ENCODE measurements at places on chromosomes 5 and 9.

DNA sequence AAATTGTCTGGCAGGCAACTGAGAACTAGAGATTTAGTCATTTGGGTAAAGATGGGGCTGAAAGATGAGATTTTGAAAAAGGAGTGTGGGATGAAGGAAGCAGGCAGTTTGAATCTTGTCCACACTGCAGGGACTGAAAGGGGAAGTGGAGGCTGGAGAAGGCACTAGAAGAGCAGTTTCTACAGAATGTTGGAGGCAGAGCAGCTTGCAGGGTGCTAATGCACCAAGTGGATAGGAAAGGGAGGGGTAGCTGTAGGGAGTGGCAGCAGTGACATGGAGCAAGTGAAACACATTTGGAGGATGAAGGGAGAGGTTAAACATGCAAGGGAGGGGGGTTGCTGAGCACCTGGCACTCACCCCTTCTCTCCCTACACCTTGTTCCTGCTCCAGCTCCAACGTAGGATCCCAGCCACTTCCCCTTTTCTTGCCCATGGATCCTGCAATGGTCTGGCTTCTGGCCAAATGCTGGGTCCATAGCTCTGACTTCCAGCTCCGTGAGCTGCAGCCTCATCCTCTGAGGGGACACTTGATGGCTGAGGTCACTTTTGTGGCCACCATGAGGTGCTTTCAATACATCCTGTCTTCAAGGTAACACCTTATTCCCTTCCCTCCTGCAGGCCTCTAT lies 30.0 kb upstream of the FGD3 start:
- DNase-seq: no peak

DNA sequence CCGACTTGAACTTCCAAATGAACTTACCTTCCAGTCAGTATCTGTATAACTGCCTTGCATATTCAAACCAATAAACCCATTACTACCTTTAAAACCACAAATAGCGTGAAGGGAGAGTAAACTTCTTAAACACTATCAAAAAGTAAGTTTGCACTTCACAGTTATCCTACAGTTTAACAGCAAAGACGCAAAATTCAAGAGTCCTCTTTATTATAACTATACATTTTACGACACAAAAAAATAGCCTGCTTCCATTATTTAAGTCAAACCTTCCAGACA lies 1.8 kb downstream of the PTBP3 start:
- no peak for DNase-seq

- no peak for DNase-seq
Measured at GRCh38 chr5:137231540-137231939, 267.6 kb downstream of the SPOCK1 start.

DNA sequence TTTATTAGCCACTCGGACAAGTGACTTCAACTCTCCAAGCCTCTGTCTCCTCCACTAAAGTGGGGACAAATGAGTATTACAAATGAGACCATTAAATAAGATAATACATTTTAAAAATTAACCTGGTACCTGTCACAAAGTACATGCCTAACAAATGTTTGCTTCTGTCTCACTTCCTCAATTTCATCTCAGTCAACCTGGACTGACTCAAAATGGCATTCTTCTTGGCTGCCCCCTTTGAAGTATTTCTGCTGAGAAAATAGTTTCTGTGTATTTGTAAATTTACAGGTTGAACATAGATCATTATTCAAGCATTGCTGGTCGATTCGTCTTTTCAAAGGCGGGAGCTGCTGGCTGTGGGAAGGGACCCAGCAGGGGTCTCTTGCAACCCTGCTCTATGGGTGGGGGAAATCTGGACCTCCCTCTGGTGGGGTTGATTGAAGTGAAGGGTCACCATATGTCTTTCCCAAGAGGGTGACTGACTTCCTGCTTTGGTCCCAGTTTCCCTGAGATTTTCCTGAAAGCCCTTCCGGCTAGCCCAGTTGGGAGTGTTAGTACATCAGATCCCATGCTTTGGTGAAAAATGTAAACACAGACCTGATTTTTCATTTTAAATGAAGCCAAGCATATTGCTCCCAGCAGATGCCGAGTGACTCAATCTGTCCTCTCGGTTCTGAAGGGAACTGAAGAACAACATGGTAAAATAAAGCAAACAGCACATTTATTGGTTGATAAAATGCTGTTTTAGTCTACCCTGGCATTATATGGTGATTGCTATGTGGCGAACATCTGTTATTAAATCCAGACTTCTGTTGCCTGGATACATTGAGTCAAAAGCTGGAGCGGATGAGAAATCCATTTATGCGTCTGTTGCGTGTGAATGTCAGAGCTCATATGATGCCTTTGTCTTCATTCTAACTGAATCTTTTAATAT lies 73.0 kb downstream of the KCNIP1 start:
- DNase-seq: no peak

GRCh38 chr9:72649127-72649442 lies 127.7 kb downstream of the TMC1 start:
- no peak for DNase-seq

- no peak for DNase-seq
Measured at GRCh38 chr5:98041661-98042060, 731.8 kb upstream of the RGMB start.

DNA sequence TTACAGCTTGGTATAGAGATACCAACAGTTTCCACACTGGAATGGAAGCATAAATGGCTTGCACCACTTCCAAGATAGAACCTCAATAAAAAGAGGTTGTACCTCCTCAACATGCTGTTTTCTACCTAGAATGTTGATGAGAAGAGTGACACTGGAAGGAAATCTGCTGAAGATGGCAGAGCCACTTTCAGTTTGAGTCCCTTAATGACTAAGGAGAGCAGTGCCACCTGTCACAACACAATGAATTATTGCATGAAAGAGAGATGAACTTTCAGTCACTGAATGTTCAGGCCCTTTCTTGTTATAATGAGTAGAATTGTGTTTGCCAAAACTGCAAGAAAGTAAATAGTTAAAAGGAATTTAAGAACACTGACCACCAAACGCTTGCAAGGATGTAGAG lies 958.5 kb downstream of the DTWD2 start:
- no peak for DNase-seq

GRCh38 chr5:14879393-14879792 lies 7.8 kb upstream of the ANKH start:
- DNase-seq: no peak

DNA sequence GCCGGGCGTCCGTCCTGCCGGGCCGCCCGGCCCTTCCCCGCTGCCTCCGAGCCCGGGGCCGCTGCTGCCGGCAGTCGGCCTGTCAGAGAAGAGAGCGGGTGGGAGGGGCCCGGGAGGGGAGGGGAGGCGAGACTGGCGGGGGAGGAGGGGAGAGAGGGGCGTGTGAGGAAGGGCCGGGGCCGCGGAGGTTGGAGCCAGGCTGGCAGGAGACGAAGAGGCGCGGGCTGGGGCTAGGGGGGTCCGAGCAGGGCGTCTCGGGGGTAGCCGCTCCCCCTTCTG lies 570 bp downstream of the CREBRF start:
- no peak for DNase-seq

DNA sequence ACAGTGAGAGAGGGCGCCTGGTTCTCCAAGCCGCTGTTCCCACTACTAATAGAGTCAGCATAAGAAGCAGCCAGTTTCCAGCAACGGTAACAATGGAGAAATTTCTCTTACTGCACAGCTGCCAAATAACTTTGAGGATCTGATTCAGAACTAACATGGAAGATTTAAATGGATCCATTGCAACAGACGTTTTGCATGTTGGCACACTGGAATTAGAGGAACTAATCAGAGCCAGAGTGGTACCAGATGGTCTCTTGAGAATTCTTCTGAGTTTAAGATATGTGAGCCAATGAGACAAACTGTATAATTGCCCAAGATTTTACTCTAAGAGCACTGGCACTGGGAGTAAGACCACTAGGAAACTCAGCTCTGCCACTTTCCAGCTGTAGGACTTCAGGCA lies 186.5 kb downstream of the EFNA5 start:
- DNase-seq: no peak

Measured in activated CD8-positive, alpha-beta memory T cell treated with anti-CD3 and anti-CD28 coated beads for 24 hours (primary cell).